ENCODE measurements at places on chromosomes 1 and 21. TPM values are rescaled to one million over a fixed set of nuclear protein-coding genes. Genes with fewer than 3 reads are reported as not detected.

TARS2 gene
- total RNA-seq: 42.9 TPM

TNNT2 gene
- 7.9 TPM for total RNA-seq

OR2L2 gene
- total RNA-seq: 0.05 TPM

PINK1 gene
- total RNA-seq: 34.7 TPM

PGBD5 gene
- 16.7 TPM for total RNA-seq

BSND gene
- 0.30 TPM for total RNA-seq

SPRR3 gene
- not detected for total RNA-seq

CD247 gene
- 1.8 TPM for total RNA-seq

DNA sequence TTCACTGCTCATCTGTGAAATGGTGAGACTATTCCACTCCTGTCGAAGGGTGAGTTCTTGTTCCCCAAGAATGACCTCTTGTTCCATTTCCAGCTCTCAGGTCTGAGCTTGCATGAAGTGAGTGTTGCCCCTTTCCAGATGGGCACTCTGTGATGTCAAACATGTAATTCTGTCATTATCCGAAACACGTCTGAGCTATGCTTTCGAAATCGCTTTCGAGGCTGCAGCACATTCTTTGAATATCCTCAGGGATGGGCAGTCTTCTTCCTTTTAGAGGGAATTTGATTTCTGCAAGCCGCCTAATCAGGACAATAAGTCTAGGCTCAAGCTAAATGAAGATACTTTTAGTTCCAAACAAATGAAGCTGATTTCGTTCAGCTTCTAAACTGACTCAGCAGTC is 15.1 kb downstream of the NFASC start:
- no peak for DNase-seq

DNA sequence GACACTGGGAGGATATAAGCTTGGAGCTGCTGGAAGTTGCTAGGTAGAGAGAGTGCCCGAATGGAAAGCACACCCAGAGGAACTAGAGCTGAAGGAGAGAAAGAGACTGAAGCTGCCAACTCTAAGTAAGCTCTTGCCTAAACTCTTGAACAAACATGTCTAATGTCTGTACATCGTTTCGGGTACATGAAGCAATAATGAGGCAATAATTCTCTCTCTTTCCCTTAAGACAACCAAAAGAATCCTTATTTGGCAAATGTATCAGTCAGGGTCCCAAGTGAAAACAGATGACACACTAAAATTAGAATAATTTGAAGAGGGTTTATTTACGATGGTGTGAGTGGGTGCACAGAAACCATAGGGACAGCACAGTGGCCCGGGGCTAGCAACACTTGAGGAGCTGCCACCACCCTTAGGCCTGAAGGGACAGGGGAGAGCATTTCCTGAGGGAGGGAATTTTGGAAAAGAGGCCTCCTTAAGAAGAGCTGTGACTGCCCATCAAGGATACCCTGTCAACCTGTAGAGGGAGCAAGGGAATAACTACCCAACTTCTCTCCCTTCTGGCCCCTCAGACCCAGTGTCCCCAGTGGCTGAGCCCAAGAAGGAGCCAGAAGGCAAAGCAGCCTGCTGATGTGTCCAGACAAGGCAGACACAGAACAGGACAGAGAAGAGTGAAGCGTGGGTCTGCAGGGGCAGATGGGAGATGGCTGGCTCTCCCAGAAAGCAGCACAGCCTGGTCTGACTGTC is 36.1 kb upstream of the KHDRBS1 start:
- peak; percentile 67 for DNase-seq

GRCh38 chr1:81490614-81491013 is 310.1 kb upstream of the ADGRL2 start:
- no peak for DNase-seq

DNA sequence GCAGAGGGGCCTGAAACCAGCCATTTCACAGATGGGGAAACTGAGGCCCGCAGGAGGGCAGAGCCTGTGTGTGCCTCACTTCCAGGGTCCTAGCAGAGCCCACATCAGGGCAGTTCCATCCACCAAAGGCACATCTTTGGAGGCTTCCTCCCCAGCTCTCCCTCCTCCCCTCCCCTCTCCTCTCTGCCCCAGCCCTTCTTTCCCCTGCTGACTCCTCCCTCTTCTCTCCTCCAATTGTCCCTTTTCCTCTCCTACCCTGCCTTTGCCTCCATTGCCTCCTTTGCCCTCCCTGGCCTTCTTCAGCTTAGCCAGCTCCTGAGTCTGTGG is 56.6 kb downstream of the TMEM53 start:
- DNase-seq: no peak

GRCh38 chr1:31934706-31935629 is 3.2 kb downstream of the PTP4A2 start:
- DNase-seq: no peak

GRCh38 chr1:155379631-155380090 is 59.0 kb downstream of the RUSC1 start:
- DNase-seq: no peak

DNA sequence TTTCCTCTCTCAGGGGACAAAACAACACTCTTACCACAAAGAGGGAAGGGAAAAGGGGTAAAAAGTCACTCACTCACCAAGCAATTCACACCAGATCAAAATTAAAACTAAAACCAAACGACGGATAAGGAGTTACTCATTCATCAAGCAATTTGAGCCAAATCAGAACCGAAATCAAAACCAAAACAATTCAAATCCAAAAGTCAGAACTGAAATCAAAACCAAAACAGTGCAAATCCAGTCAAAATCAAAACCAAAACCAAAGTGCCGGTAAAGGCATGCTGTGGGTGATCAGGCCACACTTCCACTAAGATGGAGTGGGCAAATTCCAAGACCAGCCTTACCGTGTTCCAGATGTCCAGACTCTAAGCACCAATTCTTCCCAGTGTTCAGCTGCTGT is 717.9 kb downstream of the AMY1C start:
- DNase-seq: no peak

DNA sequence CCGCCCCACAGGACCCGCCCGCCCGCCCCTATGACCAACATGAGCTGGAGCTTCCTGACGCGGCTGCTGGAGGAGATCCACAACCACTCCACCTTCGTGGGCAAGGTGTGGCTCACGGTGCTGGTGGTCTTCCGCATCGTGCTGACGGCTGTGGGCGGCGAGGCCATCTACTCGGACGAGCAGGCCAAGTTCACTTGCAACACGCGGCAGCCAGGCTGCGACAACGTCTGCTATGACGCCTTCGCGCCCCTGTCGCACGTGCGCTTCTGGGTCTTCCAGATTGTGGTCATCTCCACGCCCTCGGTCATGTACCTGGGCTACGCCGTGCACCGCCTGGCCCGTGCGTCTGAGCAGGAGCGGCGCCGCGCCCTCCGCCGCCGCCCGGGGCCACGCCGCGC is 7.9 kb upstream of the IBA57 start:
- DNase-seq: no peak
